EL (cell line): ENCODE measurements at places on chromosomes 13 and 19.

DNA sequence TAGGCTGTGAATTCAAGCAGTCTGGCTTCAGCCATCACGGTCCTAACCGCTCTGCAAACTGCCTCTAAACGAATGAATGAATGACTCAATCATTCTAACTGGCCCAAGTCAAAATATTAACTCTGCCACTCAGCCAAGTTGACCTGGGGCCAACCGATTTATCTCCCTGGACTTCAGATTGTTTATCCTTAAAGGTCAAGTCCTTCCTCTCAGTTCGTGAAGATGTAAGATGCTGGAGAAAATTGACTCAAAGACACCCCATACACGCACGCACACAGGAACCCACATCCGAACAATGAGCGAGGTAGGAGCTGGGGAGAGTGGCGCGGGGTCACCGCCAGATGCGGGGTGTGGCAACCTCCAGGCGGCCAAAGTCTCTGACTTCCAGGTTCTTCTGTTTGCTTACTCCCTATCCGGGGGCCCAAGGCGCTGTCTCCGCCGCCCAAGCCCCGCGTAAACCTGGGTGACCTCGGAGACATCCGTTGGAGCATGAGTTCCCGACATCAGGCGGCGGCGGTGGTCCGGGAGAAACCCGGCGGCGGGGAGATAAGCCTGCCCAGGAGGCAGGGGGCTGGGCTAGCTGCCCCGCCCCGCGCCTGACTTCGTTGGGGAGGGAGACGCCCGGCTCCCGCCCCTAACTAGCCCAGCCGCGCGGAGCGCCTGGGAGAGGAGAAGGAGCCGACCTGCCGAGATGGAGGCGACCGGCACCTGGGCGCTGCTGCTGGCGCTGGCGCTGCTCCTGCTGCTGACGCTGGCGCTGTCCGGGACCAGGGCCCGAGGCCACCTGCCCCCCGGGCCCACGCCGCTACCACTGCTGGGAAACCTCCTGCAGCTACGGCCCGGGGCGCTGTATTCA, at the start of gene CYP2S1:
Gene CYP2S1 (plus strand): TSS at position 646 of the 856 bp plus-strand sequence. CDS start 46 bp downstream, at position 692.
- DNase-seq = peak; percentile 28

- no peak for DNase-seq
Observed at GRCh38 chr13:79354285-79354684, 51.8 kb downstream of the RBM26 start.

DNA sequence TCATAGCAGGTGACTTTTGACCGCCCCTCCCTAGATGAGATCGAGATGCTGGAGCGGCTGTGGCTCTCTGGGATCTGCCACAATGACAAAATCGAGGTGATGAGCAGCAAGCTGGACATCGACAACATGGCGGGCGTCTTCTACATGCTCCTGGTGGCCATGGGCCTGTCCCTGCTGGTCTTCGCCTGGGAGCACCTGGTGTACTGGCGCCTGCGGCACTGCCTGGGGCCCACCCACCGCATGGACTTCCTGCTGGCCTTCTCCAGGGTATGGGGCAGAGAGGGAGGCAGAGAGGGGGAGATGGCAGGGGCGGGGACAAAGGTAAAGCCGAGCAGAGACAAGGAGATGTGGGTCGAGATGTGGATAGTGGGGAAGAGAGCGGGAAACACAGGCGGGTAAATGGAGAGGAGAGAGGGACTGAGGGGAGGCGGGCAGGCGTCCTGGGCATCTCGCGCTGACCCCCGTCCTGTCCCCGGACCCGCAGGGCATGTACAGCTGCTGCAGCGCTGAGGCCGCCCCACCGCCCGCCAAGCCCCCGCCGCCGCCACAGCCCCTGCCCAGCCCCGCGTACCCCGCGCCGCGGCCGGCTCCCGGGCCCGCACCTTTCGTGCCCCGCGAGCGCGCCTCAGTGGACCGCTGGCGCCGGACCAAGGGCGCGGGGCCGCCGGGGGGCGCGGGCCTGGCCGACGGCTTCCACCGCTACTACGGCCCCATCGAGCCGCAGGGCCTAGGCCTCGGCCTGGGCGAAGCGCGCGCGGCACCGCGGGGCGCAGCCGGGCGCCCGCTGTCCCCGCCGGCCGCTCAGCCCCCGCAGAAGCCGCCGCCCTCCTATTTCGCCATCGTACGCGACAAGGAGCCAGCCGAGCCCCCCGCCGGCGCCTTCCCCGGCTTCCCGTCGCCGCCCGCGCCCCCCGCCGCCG, 3.4 kb upstream of the GRWD1 start:
- no peak for DNase-seq

- no peak for DNase-seq
Observed at GRCh38 chr19:50925734-50926133, 14.5 kb upstream of the KLK4 start.

GRCh38 chr13:43072394-43072793, 49.0 kb downstream of the DNAJC15 start:
- DNase-seq = no peak

GRCh38 chr13:102333320-102334198, 68.3 kb downstream of the FGF14 start:
- DNase-seq = no peak

- DNase-seq = no peak
Observed at GRCh38 chr13:41691274-41691673, 233.9 kb downstream of the RGCC start.

DNA sequence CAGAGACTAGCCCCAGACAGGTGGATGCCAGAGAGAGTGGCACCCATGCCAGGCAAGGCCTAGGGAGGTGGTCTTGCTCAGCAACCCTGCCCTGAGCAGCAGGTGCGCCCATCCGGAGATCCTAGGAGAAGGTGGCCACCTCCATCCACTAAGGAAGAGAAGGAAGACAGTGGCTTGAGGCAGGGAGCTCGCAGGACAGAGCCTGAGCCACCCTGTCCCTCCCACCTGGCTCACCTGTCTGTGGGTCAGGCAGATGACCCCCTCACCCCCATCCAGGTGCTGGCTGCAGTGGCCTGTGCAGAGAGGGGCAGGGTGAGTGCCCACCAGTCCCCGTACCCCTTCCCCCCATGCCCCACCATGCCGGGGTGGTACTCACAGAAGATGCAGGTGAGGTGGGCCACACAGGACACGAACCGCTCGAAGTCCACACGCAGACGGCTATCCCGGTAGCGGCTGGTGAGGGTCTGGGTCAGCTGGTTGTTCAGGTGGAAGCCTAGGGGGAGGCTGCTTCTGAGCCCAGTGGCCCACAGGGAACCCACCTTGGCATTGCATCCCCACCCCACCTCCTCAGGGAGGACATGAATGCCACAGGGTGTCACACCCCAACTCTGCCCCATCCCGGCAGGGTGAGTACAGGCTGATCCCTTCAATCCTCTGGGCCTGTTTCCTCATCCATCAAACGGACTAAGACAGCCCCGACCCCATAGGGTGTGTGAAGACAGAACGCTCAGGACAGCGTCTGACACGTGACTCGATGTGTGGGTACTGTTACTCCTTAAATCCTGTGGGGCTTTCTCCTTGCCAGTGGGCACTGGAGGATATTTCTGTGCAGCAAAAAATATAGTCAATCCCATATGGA, 13.3 kb downstream of the CAPN12 start:
- DNase-seq = no peak

GRCh38 chr13:114248011-114248410, 13.3 kb downstream of the CDC16 start:
- peak; percentile 74 for DNase-seq

DNA sequence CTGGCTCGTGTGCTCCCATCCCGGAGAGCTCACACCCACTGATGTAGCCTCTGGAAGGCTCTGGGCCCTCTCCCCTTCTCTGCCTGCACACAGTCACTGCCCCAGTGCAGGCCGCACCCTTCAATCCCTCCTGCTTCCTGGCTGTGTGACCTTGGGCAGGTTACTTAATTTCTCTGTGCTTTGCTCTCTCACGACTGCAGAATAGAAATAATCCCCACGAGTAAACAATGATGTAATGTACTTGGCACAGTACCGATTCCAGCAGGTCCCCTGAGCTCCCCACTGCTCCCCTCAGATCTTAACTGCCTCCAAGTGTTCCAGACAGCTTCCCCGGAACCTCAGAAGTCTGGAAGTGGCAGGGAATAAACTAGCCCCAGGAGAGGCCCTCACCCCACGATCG, 16.1 kb downstream of the LIG1 start:
- no peak for DNase-seq
